ENCODE measurements at places on chromosomes 3 and 15. TPM values are rescaled to one million over a fixed set of nuclear protein-coding genes. Genes with fewer than 3 reads are reported as not detected.

TEX55 gene
- total RNA-seq = not detected

EFL1 gene
- total RNA-seq = 25.2 TPM

WDR93 gene
- not detected for total RNA-seq

FETUB gene
- not detected for total RNA-seq

CDHR4 gene
- total RNA-seq = not detected

ATP2B2 gene
- total RNA-seq = not detected

FOXL2 gene
- not detected for total RNA-seq

ALG1L2 gene
- not detected for total RNA-seq

DNA sequence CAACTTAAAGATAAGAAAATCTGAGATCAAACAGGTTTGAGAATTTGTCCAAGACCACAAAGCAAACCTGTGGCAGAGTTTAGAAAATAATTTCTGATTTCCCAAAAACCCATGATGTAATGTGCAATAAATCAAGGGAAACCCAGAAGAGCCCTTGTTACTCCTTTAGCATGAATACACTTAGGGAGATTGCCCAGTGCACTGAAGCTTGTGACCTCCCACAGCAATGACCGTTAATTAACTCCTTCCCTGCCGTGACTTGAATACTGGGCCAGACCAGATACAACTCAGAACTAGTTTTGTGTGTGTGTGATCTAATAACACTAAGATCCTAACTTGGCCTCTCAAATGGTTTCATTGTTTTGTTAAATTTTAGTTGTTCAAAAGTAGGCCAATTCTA, 2.5 kb downstream of the PRKAR2A start:
- peaks cover 22% of the 10 kb centered on the region for H3K4me1 ChIP-seq
- H3K36me3 ChIP-seq = peaks cover 7% of the 10 kb centered on the region
- no peaks in the 10 kb centered on the region for H3K27me3 ChIP-seq
- no peak overlapping the region for H3K27ac ChIP-seq
- DNase-seq = no peak
- H3K4me3 ChIP-seq = peak overlapping the region; percentile 50

GRCh38 chr3:45852828-45853227, 10.9 kb upstream of the LZTFL1 start:
- DNase-seq = no peak
- H3K4me1 ChIP-seq = peaks cover 15% of the 10 kb centered on the region
- peaks cover 68% of the 10 kb centered on the region for H3K27me3 ChIP-seq
- peaks cover 5% of the 10 kb centered on the region for H3K36me3 ChIP-seq

- no peak for DNase-seq
- peaks cover 15% of the 10 kb centered on the region for H3K27me3 ChIP-seq
- H3K4me3 ChIP-seq = no peak overlapping the region
- peaks cover 61% of the 10 kb centered on the region for H3K4me1 ChIP-seq
- H3K36me3 ChIP-seq = peaks cover 5% of the 10 kb centered on the region
These were observed 64.4 kb upstream of the SKOR1 start for GRCh38 chr15:67760901-67761300.

DNA sequence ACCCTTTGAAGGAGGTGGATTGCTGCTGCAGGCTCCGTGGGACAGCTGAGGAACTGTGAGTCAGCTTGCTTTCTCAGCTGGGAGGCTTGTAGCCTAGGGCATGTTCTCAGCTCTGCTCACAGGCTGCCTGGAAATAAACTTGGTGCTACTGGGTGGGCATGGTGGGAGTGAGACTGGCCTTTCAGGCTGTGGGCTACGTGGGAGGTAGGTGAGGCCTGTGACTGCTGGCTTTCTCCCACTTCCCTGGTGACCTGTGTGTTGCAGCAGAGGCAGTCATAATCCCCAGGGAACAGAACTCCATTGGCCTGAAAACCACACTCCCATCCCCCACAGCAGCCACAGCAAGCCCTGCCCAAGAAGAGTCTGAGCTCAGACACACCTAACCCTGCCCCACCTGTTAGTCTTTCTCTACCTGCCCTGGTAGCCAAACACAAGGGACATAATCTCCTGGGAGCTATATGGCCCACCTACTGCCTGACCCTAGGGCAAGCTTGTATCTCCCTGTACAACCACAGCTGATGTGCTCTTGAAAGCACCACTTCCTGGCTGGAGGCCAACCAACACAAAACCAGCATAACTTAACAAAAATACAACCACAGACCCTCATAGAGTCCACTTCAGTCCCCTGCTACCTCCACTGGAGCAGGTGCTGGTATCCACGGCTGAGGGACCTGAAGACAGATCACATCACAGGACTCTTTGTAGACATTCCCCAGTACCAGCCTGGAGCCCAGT, 236.5 kb downstream of the SQOR start:
- no peak overlapping the region for H3K4me3 ChIP-seq
- DNase-seq = no peak
- H3K27me3 ChIP-seq = no peaks in the 10 kb centered on the region
- no peaks in the 10 kb centered on the region for H3K4me1 ChIP-seq
- H3K27ac ChIP-seq = no peak overlapping the region
- H3K36me3 ChIP-seq = no peaks in the 10 kb centered on the region

GRCh38 chr15:47717036-47717612, at the start of gene SEMA6D:
SEMA6D (plus strand) TSS chr15:47717505; CDS start chr15:47759799, 42,294 bp downstream.
- no peak within 1 kb of the TSS for H3K27ac ChIP-seq
- H3K4me3 ChIP-seq = no peak within 1 kb of the TSS
- DNase-seq = no peak
- H3K36me3 ChIP-seq = no peaks in the 10 kb centered on the region
- peaks cover 52% of the 10 kb centered on the region for H3K27me3 ChIP-seq

DNA sequence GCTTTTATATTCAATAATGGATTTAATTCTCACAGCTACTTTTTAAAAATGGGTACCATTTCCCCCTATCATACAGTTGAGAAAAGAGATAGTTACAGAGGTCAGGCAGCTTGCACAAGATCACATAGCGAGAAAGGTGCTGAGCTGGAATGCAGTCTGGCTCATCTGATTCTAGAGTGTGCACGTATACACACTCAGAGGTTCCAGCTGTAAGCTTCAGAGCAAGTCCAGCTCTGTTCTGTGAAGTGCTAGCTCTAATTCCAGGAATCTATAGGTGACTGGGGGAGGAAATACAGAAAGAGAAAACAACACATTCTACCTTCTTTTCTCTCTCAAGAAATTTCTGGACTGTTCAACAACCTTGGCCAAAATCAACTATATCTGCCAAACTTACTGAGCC, 318.7 kb downstream of the FOXP1 start:
- H3K36me3 ChIP-seq = peaks cover 1% of the 10 kb centered on the region
- no peak for DNase-seq
- H3K27me3 ChIP-seq = peaks cover 4% of the 10 kb centered on the region
- H3K4me3 ChIP-seq = no peak overlapping the region
- H3K27ac ChIP-seq = no peak overlapping the region
- peaks cover 18% of the 10 kb centered on the region for H3K4me1 ChIP-seq

DNA sequence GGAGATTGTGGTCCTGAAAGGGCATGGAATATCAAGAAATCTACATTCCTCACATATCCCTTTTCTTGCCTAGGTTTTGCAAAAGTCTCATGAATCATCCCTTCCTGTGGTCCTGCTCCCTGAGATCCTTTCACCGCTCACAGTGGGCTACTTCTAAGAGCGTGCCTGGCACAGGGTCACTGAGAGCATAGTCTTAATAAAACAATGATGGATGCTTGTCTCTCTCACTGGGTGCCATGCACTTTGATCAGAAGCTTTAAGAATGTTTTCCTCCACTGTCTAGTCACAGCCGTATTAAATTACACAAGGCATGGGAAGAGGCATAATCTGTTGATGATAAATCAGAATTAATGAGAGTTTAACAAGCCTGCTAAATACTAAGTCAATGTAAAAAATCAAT, 269.7 kb upstream of the ATP10A start:
- no peak overlapping the region for H3K27ac ChIP-seq
- DNase-seq = no peak
- H3K4me1 ChIP-seq = no peaks in the 10 kb centered on the region
- H3K36me3 ChIP-seq = no peaks in the 10 kb centered on the region

DNA sequence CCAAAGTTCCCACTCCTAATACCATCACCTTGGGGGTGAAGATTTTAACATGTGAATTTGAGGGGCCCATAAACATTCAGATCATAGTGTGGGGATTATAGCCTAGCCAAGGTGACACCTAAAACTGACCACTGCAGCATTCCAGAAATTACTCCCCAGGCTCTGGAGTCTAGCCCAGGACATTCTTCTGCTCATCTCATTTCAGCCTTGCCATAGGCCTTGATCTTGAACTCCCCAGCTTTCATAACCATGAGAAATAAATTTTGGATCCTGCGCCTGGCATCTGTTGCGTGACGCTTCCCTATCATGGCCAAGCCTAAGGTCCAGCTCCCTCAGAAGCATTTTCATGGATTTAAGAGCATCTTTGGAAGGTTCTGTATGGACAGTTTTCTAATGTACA, 502.9 kb upstream of the THBS1 start:
- no peaks in the 10 kb centered on the region for H3K36me3 ChIP-seq
- no peak overlapping the region for H3K4me3 ChIP-seq
- H3K27me3 ChIP-seq = peaks cover 6% of the 10 kb centered on the region
- H3K4me1 ChIP-seq = no peaks in the 10 kb centered on the region

DNA sequence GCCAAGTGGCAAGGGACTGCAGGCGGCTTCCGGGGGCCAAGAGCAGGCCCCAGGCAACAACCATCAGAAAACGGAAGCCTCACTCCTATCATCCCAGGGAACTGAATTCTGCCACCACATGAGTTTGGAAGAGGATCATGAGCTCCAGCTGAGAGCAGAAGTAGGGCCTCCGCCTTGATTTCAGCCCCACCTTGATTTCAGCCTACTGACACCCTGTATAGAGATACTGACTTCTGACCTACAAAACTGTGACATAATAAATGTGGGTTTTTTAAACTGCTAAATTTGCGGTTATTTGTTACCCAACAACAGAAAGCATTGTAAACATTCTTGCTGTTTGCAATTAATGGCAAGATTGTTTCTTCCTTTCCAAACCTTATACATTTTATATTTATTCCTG, 21.6 kb upstream of the RARRES1 start:
- no peaks in the 10 kb centered on the region for H3K27me3 ChIP-seq
- DNase-seq = no peak
- no peak overlapping the region for H3K27ac ChIP-seq
- no peak overlapping the region for H3K4me3 ChIP-seq
- H3K36me3 ChIP-seq = no peaks in the 10 kb centered on the region

GRCh38 chr3:46913644-46914043, 36.1 kb downstream of the PTH1R start:
- no peaks in the 10 kb centered on the region for H3K27me3 ChIP-seq
- H3K27ac ChIP-seq = no peak overlapping the region
- DNase-seq = no peak
- H3K36me3 ChIP-seq = peaks cover 31% of the 10 kb centered on the region

- no peak overlapping the region for H3K27ac ChIP-seq
- no peaks in the 10 kb centered on the region for H3K36me3 ChIP-seq
- DNase-seq = no peak
- no peaks in the 10 kb centered on the region for H3K27me3 ChIP-seq
- H3K4me1 ChIP-seq = peaks cover 7% of the 10 kb centered on the region
These were observed 135.5 kb upstream of the COL8A1 start for GRCh38 chr3:99502871-99503270.

- no peak overlapping the region for H3K4me3 ChIP-seq
- DNase-seq = no peak
- no peaks in the 10 kb centered on the region for H3K27me3 ChIP-seq
- no peaks in the 10 kb centered on the region for H3K36me3 ChIP-seq
- H3K4me1 ChIP-seq = no peaks in the 10 kb centered on the region
- no peak overlapping the region for H3K27ac ChIP-seq
These were observed 936.1 kb downstream of the TUSC7 start for GRCh38 chr3:117645561-117646242.

DNA sequence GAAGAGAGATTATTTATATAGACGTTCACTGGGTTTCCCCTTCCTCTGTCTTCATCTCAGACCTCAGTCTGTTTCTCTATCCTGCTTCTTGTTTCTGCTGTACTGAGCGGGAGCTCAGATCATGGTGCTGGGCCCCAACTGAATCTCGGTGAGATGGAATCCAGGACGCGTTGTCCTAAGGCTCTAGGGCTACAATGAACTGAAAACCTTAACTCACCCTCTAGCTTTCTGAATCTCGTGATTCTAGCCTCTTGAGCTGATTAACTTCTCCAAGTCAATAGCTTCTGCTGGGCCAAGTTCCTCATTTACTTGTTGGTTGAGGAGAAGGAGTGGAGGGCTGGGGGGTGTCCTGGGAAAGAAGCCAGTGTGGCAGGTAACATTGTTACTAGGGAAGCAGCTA, 32.7 kb upstream of the MAP3K13 start:
- H3K27ac ChIP-seq = peak overlapping the region; percentile 13
- no peaks in the 10 kb centered on the region for H3K36me3 ChIP-seq
- no peak for DNase-seq
- H3K4me3 ChIP-seq = no peak overlapping the region

DNA sequence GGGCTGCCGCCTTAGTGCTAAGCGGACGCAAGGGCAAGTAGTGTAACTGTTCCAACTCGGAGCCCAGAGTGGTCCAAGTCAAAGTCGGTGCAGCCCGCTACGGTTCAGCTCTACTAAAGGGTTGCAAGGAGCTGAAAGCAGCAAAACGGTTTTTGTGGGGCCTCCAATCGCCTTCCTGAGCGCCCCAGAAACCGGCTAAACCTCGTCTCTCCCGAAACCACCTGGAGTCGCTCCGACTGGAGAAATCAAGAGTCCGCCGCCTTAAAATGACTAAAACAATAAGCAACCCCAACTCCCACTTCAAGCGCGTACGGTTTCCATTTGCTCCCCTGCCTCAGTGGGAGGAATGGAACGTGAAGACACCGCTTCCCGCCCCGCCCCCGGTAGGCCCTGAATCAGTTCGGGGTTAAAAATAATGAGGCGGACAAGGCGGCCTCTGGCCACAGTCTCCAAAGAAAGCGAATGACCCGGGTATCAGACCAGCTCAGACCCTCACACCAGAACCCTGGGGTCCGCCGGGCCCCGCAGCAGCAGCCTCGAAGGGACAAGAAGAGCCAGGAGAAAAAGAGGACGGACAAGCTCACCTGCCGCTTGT, 401 bp downstream of the SEC11A start:
- DNase-seq = peak; percentile 31
- H3K4me1 ChIP-seq = peaks cover 56% of the 10 kb centered on the region
- H3K27ac ChIP-seq = peak overlapping the region; percentile 96
- H3K27me3 ChIP-seq = no peaks in the 10 kb centered on the region

GRCh38 chr3:149247929-149248691, 26.5 kb upstream of the CP start:
- peak overlapping the region; percentile 34 for H3K4me3 ChIP-seq
- H3K36me3 ChIP-seq = no peaks in the 10 kb centered on the region
- peaks cover 37% of the 10 kb centered on the region for H3K4me1 ChIP-seq
- peaks cover 4% of the 10 kb centered on the region for H3K27me3 ChIP-seq

GRCh38 chr15:55513152-55513551, 5.1 kb upstream of the DNAAF4 start:
- H3K27ac ChIP-seq = no peak overlapping the region
- DNase-seq = no peak
- no peak overlapping the region for H3K4me3 ChIP-seq
- H3K27me3 ChIP-seq = peaks cover 4% of the 10 kb centered on the region
- no peaks in the 10 kb centered on the region for H3K4me1 ChIP-seq
- H3K36me3 ChIP-seq = no peaks in the 10 kb centered on the region

All from activated T-helper 1 cell treated with anti-CD3 and anti-CD28 coated beads, Interleukin-12 subunit alpha, Interleukin-12 subunit beta, Interleukin-2, Interleukin-4 antibody, amounts not matched to agents 30 ng/mL and 10 ng/mL and 1 ng/mL, durations not matched to agents 14 hours and 24 hours and 36 hours (primary cell).